GM12878 (cell line): ENCODE measurements at places on chromosomes 7 and 10.

- DNase-seq: no peak
Measured at GRCh38 chr10:68053553-68053952, 21.5 kb downstream of the HERC4 start.

DNA sequence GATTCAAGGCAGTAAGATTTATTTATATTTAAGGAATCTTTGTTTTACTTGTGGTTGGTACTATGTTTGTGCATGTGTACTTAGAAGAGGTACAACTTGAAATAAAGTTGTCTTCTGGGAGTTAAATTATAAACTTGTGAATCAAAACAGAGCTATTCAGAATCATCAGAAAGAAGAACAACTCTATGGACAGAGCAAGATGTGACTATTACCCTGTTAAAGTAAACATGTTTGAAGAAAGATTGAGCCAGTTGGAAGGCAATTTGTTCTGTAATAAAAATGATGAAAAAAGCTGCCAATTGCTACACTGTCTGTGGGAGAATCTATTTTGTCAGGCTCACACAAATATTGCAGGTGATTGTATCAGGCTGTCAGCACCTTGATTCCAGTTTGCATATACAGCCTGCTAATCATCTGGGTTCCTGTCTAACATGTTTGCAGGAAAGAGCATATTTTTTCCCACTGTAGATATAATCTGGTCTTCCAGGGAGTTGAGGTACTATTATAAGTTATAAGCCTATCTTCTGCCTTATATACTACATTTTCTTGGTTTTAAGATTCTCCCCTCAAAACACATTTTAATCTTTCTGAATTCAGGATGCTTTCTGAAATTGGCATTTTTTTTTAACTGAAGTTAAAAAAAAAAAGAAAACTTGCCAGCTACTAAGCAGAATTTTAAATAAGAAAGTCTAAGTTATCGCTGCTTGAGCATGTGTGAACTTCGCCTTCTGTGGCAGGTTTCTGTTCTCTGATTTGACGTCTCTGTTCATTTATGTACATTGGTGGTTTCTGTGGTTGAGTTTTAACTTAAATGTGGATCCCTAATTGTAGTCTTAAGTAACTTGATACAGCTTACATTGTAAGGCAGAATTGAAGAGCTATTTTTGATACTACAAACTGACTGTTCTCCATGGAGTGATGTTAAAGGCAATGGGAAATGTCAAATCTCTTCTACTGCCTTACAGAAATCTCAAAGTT, 46.0 kb downstream of the ZNRF2 start:
- peak; percentile 74 for DNase-seq

DNA sequence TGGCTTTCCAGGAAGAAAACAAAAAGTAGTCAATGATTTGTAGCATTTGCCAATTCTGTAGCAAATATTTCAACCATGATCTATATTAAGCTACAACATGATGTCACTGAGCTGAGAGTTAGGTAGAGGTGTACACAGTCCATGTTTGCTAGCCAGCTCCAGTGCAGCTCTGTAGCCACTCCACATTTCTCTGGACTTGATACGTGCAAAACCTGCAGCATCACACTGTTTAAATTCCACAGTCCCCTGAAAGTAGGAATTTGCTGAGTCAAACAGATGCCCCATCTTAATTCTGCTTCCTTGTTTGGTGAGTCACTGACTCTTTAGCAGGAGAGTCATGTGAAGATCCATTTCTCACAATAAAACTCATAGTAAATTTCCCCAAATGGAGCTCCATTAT, 89.8 kb upstream of the LRRTM3 start:
- DNase-seq: no peak

DNA sequence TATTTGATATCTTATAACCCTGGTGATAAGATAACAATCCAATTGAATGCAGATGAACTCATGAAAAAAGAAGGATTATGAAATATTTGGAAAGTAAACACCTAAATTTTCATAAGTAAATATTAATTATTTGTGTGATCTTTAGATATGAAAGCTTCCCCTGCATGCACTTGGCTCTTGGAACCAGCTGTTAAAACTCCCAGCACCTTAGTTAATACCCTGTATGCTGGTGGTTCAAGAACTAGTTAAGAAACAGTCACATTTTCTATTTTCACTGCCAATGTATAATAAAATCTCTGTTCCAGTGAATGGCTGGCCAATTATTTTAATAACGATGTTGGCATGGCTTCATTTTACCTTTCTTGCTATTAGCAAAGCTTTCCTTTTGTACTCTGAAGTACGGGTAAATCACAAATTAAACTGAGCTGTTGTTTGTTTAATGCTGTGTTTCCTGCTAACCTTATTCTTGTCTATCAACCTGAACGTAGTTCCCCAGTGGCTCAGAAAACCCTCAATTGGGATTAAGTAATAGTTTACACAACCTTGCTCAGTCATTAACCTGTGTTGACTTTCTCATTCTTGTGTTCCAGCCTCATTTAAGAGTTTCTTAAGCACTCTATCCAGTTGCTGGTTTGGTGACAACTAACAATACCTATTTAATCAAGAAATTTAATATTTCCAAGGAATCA, 38.9 kb downstream of the MET start:
- no peak for DNase-seq

DNA sequence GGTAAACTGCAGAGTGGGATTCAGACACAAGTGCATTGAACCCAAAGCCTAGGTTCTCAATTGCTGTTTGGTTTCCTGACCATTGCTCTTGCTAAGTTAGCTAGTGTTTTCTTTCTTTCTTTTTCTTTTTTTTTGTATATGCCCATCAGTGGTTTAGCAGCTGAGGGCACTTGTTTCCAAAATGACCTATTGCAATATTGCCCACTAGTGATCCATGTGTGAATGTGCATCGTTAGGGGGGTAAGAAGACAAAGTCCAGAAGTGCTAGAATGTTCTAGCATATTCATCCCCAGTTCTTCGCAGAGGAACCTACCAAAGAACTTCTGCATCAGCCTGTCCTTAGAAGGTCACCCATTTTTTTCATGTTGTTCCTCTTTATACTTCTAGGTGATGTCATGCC, 252.8 kb upstream of the GPR26 start:
- no peak for DNase-seq

DNA sequence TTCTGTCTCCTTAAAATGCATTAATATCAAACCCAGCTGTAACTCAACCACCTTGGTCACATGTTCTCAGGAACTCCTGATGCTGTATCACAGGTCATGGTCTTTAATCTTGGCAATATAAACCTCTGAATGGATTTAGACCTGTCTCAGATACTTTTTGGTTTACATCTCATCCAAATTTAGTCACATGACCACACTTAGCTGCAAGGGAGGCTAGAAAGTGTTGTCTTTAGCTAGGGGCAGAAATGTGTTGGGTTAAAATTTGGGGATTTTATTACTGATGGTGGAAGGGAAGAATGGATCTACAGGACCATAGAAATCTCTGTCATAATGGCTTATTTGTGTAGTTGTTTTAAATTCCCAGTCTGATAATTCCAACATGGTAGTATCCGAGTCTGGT, 29.6 kb upstream of the IL15RA start:
- no peak for DNase-seq

DNA sequence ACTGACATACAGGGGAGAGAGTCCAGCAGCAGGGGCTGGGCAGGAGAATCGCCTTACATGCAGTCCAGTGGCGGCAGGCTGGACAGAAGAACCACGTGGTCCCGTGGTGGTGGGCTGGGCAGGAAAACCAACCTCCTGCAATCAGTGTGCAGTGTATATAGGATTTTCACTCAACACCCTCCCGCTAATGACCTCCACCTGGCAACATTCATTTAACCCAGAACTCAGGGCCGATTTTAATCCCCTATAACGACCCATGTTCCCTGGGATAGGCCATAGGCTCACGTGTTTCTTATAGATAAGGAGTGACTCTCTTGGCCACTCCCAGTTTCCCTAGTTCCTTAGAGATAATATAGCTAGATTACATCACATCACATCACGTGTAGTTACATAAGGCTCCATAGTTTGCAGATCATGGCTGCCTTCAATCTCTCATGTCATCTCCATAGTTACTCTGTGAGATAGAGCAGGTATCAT, 19.4 kb downstream of the MTURN start:
- DNase-seq: no peak
